ENCODE measurements at places on chromosomes 4 and X.

- no peak for DNase-seq
Observed at GRCh38 chr4:94390804-94391410, 48.3 kb upstream of the HPGDS start.

DNA sequence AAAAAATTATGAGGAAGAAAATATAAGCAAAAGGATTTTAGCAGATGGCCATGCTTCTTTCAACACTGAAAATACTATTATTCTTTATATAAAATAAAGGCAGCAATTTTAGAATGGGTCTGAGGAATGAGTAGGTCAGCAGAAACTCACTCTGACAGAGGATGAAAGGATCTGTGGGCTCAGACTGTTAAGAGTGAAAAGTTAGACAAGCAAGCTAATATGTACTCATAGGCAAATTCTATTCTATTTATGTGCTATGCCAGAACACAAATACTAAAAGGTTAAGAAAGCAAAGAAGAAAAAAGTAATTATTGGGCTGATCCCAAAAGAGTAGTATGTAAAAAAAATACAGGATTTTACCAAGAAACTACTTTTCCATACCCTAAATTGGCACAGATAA, 13.9 kb downstream of the LCORL start:
- DNase-seq: no peak

- DNase-seq: no peak
Observed at GRCh38 chr4:89708903-89709421, 128.0 kb downstream of the SNCA start.

GRCh38 chr4:150089732-150090131, 11.5 kb downstream of the DCLK2 start:
- no peak for DNase-seq

GRCh38 chr4:10866666-10867065, 182.1 kb upstream of the CLNK start:
- no peak for DNase-seq

DNA sequence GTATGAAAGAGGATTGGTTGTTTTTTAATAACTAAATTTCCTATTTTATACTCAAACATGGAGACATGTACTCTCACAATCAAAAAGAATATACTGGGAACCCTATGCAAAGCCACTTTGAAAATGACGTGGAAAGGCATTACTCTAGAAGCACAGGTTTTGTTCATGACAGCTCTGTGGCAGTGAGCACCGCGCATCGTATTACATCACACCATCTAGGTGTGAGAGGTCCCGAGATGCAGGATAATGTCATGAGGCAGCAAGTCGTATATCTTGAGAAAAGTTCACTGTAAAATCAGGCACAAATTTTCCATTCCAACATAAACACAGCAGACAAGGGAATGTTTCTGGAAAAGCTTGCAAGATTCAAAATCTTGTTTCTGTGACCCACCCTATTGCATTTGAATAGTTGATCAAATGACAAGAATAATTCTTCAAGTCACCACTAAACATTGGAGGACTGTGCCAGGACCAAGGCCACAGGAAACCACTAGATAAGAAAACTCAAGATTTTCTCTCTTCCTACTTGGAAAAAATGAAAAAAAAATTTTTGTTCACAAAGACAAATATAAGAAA, 127.6 kb downstream of the LDB2 start:
- DNase-seq: no peak

GRCh38 chr4:153038623-153039311, 102.6 kb downstream of the FHDC1 start:
- peak; percentile 7 for DNase-seq

GRCh38 chr4:183960046-183960420, 54.9 kb downstream of the STOX2 start:
- no peak for DNase-seq

DNA sequence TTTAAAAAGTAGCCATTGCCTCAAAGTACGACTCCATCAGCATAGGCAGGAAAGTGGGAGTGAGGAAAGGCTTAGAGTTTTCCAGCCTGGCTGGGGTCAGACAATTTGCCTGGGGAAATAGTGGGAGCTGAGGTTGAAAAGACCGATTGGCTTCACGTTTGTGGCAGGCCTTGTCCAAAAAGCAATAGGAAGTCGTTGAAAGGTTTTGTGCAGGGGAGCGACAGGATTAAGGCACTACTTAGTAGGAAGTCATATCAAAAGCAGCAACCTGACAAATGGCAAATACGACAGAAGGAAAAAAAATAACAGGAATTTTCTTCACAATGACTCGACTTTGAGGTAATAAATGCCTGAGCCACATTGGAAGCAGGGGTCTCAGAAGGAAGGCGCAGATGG, 691 bp upstream of the EREG start:
- DNase-seq: no peak

DNA sequence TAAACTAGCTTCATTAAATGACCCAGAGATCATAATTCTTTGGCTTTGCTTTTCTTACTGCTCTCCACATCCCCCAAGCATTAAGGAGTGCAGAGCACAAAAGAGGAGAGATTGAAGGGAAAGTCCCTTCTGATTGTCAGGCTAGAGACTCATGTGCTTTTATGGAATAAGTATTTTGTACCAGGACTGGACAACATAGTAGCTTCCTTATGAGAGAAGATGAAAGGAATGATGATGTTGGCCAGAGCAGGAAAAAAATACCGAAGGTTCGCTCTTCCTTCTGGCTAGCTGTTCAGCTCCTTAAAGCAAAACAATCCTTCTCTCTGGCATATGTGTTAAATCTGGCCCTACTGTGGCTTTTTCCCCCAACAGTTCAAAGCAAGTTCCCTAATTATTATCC, 53.1 kb downstream of the HOPX start:
- no peak for DNase-seq

DNA sequence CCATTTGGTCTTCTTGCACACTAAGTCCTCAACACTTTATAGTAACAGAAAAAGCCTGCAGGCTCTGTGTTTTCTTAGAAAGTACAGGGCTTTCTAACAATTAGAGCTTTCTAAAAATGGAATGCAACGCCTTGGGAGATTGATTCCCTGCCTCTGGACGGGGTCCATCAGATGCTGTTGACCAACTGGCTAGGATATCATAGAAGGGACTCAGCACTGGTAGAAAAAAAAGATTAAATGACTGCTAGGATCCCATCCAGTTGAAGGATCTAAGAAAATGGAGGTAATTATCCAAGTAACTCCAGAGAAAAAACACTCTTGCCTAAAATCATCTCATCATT, 39.5 kb downstream of the USP46 start:
- no peak for DNase-seq

GRCh38 chr4:157303471-157303960, 83.0 kb downstream of the GRIA2 start:
- DNase-seq: no peak

GRCh38 chr4:179662522-179662921, 2220.3 kb upstream of the AGA start:
- DNase-seq: no peak

DNA sequence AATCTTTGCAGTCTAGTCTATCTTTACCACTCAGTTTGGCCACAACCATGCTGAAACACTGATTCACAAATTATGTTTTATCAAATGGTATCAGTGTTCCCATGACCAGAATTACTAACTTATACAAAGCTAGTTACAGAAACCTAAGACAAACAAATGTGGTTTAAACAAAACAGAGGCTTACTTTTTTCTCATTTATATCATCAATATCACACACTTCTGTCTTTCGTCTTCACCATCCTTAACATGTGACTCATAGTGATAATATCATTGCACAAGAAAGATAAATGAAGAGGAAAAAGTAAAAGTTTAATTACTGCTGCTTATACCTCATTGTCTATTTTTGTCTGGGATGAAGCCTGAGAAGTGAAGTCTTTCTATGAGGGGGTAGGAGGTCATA, 406.6 kb downstream of the PCDH10 start:
- DNase-seq: no peak

DNA sequence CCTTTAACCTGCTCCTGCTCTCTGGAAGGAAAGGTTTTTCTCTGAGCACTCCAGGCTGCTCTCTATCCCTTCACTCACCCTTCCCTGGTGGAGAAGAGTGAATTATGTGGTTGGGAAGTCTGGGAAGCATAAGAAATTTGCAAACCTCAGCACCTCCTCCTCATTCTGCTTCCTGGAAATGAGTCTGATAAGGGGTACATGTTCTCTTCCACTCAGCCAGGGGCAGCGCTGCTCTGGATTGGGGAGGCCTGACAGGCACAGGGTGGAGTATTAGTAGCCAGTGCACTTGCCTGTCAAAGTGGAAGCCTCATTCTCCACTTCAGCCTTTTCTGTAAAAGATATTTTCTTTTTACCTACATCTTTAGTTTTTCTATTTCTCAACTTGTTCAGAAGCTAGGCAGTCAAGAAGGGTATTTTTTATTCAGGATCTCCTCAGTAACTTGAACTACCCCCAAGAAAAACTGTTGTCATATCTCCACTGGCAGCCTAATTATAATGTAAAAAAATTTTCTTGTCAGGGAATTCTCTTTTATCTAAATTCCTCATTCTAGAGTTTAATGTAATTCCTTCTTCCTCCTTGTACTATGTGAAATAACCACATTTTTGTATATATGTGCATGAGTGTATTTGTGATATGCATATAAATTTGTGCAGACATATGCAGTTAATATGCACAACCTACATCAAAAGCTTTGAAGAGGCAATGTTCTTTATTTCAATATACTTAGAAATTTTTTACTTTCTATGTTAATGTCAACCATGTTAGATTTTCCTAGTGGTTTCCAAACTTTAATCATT, 15.3 kb downstream of the ADAMTS3 start:
- no peak for DNase-seq

DNA sequence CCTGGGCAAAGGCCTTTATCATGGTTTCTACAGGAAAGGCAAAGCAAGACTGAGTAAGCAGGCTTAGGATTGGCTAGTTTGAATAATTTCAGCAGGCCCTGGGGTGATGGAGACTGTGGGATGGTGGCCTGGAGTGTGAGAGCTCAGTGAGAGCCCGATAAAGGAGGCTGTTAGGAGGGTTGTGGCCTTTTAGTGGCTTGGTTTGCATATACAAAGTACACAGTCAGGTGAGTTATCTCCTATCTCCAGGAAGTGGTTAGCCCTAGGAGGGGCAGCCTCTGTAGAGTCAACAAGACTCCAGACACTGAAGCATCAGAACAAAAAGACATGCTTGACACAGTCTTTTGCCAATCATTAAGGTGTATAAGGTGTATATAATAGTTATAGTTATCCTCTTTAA, 157.2 kb downstream of the CFAP299 start:
- no peak for DNase-seq

DNA sequence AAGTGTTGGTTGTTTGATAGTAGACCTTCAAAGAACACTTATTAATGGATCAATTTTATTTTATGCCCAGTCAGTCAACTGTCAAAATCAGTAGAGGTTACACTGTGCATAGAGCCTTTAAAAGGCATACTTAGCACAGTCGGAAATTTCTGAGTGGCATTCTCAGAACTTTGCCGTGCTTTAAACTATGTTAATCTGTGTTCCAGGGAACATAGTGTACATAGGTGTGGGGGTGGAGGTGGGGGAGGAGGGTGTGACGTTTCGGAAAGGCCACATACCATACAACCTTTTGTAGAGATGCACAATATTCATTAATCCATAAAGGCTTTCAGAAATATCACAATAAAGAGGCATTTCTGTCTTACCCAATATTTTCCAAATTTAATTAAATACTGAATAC, 75.8 kb downstream of the RS1 start:
- no peak for DNase-seq

- DNase-seq: no peak
Observed at GRCh38 chr4:20676501-20677197, 23.6 kb upstream of the PACRGL start.

GRCh38 chr4:160423879-160424451, 1321.1 kb downstream of the RAPGEF2 start:
- no peak for DNase-seq

DNA sequence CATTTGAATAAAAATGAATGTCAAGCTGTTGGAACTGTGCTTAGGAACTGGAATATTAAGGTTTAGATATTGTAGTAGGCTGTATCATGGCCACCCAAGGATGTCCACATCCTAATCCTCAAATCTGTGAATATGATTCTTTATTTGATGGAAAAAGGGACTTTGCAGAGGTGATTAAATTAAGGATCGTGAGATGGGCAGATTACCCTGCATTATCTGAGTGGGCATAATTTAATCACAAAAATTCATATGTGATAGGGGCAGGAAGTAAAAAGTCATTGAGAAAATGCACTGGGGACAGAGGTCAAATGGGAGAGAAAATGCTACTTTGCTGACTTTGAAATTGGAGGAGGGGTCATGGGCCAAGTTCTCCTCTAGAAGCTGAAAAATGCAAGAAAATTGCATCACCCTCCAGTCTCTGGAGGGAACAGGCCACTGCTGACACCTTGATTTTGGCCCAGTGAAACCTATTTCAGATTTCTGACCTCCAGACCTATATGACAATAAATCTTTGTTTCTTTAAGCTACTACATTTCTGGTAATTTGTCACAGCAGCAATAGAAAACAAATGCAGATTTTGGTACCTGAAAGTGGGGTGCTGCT, 521.4 kb downstream of the PCDH7 start:
- DNase-seq: no peak

DNA sequence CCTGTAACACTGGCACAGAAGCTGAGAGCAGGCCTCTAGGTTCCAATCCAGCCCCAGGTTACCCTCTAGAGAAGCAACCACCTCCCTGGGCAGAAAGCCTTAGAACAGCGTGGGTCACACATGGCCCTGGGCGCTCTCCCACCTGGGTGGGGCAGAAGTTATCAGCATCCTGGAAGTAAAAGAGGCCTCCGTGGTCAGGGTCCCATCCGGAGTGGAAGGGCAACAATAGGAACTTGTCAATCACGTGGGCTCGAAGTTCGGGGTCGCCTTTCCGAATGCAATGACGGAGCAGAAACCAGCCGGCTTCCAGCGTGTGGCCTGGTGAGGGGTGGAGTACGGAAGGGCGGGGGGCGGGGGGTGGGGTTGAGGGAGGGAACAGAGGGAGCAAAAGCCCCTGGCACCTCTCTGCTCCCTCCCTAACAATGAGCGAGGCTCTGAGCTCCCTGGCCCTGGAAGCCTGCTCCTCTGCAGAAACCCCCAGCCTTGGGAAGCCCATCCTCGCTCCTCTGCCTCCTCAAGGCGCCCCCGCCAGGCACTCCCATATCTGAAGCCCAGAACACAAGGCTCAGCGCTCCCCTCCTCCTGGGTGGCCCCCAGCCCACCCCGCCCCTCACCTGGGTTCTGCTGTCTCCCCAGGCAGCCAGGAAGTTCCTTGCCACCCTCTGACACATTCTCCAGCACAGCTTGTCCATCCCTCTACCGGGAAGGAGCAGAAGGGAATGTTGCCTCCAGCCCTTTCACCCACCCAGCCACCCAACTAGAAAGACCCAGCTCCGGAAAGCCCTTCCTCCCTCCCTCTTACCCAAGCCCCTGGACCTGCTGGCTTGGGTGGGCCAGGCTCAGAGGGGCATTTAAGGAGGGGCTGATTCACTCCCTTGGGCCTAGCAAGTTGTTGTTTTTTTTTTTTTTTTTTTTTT, 2.8 kb downstream of the RENBP start:
- no peak for DNase-seq

- no peak for DNase-seq
Observed at GRCh38 chrX:96564595-96564994, 120.0 kb upstream of the DIAPH2 start.

GRCh38 chr4:128307123-128307571, 19.5 kb upstream of the PGRMC2 start:
- DNase-seq: no peak
